ENCODE measurements at places on chromosomes 2 and 18.

- no peak for DNase-seq
These were observed 18.7 kb upstream of the LYPD6B start for GRCh38 chr2:149019768-149020167.

GRCh38 chr2:231160701-231161100 is 35.9 kb upstream of the HTR2B start:
- no peak for DNase-seq

- DNase-seq, result no peak
These were observed 41.9 kb downstream of the BMPR2 start for GRCh38 chr2:202418027-202418426.

GRCh38 chr2:223464071-223464470 is 138.1 kb downstream of the SCG2 start:
- no peak for DNase-seq

DNA sequence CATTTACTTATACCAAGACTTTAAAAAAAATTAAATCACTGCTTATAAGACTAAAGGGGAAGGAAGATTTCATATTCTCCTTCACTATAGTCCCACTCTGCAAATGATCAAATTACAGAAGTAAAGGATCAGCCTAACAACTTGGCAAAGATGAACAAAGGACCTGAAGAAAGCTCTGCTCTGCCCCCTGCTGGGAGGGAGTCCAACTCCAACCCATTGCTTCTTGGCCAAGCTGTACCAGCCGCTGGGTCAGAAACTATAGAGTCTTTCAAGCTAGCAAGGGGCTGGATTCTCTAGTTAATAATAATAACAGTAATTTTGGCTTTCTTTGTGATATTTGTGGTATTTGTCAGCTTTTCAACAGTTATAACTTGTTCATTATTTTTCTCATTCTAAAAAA is 927.0 kb upstream of the CRIM1 start:
- DNase-seq, result no peak

DNA sequence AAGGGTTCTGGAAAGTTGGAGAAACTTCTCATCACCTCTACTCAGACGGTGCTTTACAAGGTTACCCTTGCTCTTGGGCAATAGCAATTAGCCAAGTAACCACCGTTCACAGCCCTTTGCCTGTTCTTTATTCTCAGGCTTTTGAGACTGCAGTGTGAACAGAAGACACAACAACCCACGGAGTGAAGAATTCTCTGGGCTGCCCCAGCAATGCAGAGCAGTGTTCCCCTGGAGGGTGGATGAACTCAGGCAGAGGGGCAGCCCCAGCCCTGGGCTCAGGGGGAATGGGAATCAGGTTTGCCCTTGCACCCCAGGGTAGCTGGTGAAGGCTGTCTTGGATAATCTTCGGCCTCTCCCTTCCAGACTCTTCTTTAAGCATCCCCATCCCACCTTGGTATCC is 69.1 kb downstream of the MCFD2 start:
- DNase-seq, result no peak

Data from activated T-cell treated with anti-CD3 and anti-CD28 coated beads for 1 hour (primary cell).